T-helper 1 cell (primary cell): ENCODE measurements at places on chromosomes 5 and 9.
A peak's percentile ranks its signal among the peaks of the same experiment; 100 is the strongest.

DNA sequence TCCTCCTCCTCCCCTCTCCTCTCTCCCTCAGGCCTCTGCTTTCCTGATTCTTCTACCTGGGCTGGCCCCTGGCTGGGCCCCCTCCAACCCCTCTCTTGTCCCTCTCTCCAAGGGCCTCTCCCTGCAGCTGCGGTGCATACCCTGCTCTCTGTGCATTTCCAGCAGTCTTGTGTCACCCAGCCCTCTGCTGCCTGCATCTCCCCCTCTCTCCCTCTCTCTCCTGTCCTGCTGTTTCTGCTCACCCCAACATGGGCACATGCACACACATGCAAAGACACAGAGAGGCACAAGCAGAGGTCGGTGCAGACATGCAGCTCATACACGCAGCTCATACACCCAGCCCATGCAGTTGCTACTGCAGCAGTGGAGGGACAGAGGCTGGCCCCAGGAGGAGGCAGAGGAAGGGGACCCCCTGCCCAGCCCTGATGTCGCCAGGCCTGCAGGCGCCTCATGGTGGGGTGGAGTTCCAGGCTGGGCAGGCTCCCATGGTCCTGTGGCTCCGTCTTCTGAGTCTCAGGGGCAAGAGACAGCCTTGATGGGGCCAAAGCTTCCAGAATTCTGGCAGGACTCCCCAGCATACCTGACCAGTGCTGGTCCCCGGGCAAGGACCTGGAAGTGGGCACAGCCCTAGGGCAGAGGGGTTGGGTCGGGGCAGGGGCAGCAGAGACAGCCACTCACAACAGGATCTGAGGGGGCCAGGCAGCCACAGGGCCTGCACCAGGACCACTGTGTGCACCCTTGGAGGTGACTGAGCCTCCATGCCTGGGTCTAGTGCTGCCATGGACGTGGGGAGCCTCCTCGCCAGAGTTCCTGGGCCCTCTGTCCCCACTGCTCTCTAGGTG lies 216.9 kb downstream of the C9orf50 start:
- no peak for DNase-seq

- no peak for DNase-seq
Observed at GRCh38 chr9:38162332-38163211, 93.5 kb upstream of the SHB start.

DNA sequence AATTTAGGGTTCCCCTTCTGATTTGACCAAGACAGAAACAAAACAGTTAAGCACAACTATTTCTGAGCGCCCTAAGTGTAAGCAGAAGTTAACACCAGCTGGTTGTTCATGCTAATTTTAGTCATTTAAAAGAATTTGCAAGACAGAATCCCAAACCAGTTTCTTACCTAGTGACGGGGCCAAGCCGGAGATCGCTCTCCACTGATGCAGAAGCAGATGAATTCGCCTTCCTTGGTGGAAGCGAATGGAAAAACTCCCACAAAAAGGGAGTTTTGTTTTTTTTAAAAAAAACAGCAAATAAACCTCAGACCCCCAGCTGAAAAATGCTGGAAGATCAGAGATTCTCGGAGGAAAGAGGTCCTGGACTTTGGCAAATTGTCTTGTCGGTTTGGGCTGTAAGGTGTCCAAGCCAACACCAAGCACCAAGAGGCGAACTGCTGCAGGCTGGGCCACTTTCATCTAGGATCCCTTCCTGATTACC lies 47.4 kb upstream of the GLDC start:
- DNase-seq = no peak

DNA sequence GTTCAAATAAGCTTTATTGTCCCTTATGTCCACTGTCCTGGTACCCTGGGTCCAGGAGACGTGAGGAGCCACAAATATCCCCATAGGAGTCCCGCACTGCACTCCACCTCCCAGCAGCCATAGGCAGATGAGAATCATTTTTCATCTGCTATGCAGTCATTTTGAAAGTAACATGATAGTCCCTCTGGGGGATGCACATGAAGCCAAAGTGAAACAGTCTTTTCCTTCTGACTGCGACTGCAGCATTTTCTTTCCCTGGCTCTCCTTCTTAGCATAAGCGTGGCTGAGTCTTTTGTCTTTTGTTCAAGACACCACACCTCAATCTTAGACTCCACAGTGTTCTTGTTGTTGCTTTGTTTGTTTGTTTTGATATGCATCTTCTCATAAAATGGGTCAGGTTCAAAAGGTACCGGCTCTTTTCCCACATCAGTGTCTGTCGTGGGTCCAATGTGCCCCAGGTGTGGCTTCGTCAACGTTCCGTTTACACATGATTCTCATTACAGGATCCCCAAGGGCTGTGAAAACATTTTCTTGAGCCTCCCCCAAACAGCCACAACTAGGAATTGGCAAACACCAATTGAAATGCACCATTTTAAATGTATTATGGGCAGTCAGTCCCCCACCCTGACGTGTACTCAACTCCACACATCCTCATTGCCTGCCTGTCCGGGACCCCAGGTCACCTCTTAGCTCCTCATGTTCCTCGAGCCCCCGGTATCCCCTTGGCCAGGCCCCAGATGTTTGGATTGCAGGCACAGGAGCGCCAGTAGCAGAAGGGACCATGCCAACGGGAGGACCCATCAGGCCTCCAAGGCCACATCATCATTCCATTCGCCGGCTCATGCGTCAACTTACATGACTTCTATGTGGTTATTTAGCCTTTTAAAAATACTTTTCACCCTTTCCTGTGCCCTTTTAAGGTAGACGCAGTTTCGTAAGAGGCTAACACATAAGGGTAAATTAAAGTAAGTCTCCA lies 237.8 kb upstream of the DAPK1 start:
- DNase-seq = no peak

- DNase-seq = no peak
Observed at GRCh38 chr5:128116445-128116844, 32.9 kb downstream of the SLC12A2 start.

DNA sequence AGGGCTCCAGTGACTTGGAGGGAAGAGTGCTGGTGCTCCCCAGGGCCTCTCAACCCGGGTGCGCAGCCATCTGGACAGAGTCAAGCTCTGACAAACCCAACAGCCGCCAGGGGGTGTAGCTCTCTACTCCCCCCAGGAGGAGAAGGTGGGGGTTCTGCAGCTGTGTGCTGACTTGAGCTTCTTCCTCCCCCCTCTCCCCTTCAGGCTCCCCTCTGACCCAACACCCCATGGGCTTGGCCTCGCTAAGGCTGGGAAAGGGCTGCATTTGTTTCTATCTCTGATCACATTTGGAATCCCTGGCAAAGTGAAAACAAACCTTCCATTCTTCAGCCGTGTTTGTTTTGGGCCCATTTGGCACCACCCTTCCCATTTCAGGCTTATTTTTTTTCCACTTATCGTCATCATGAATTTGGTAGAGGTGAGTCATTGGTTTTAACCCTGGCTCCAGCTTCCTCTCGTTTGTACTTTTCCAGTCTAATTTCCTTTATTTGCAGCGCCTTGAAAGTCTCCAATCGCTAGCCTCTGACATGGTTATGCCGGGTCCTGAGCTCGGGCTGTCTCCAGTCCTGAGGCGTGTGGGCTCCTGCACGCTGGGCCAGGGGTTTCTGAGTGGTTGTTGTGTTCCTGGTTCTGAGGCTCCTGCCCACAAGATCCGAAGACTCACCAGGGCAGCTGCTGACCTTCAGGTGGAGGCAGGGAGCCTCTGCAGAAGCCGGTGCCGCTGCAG lies 36.1 kb downstream of the DAP start:
- DNase-seq = no peak

GRCh38 chr5:60036192-60036938 lies 142.8 kb upstream of the PDE4D start:
- no peak for DNase-seq

GRCh38 chr9:70028287-70028686 lies 15.4 kb upstream of the MAMDC2 start:
- no peak for DNase-seq

DNA sequence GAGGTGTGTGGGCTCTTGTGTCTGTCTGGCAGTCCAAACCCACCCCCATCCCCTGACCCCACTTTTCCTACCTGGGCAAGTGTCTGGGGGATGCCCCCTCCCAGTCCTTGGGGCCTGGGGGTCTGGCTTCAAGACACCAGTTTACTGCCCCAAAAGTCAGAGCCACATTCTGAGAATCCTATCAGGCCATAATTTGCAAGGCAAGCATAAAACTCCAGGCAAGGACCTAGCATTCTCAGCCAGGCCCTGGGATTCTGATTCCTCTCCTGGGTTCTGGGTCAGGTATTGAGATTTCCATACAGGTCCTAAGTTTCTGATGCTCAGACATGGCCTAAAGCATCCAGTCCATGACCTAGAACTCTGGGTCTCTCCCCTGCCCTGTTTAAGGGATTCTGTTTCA lies 33.3 kb downstream of the CXXC5 start:
- no peak for DNase-seq

GRCh38 chr5:40204144-40204543 lies 475.6 kb upstream of the PTGER4 start:
- no peak for DNase-seq

DNA sequence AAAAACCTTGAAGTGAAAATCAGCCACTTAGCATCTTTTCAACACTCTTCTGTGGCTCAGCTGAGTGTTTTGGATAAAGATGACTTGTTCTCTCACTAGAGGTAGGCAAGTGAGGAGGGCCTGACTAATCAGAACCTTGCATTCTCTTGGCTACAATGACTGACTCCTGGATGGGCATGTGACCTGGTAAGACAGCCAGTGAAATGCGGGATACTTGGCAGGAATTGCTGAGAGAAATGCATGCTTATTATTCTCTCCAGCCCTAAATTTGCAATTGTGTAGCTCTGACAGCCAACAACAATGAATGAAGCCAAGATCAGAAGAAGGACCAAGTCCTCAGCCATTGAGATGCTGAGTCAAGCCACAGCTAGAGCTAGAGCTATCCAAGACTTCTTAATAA lies 490.5 kb upstream of the ZNF608 start:
- DNase-seq = no peak

DNA sequence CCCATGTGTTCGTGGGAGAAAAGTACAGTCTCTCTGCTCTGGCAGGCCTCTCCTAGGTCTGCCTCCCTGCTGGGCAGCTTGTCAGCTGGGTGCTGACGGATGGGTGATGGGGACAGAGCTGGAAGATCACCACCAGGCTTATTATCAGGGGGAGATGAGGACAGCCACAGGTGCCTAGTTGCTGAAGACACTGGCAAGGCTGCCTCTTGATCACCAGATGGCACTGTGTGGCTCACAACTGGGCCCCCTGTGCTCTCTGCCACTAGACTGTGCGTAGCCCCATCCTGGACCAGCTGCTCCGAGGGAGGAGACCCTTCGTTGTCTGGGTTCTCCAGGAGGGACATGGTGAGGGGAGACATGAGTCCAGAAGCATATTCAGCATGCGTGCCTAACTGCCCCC lies 73.0 kb downstream of the KIF24 start:
- no peak for DNase-seq

- no peak for DNase-seq
Observed at GRCh38 chr5:39713250-39713916, 288.6 kb upstream of the DAB2 start.

DNA sequence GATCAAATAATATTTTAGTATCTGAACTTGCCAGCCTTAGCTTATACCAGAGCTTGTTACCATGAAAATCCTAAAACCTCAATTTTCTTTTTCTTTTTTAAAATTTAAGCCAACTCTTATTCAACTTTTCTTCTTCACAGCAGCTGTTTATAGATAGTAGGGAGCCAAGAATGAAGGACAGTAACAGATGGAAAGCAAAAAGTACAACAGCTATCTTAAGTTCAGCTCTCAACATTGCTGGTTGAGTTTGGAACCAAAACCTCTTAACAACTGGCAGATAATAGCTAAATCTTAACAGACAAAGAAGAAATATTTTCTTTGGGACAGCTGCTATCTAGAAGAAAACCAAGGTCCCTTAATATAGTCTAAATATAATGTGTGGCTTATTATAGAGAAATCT lies 74.7 kb downstream of the PJA2 start:
- no peak for DNase-seq

GRCh38 chr9:91805031-91805430 lies 145.0 kb downstream of the ROR2 start:
- no peak for DNase-seq

DNA sequence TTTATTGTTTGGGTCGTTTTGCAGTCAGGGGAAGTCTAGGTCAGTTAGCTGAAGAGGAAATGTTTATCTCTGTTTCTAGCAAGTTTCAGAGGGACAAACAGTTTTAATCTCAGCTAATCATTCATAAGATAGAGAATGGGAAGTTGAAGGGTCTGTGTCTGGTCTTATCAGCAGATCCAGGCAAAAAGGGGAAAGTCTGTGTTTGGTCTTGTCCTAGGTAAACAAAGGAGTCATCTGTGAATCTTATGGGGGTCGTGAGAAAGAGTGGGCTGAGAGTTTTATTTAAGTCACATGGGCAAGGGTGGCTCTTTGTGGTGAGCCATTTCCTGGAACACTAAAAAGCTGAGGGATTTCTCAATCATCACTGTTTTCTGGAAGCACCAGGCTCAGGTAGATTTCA lies 5.6 kb upstream of the SNCAIP start:
- DNase-seq = no peak

DNA sequence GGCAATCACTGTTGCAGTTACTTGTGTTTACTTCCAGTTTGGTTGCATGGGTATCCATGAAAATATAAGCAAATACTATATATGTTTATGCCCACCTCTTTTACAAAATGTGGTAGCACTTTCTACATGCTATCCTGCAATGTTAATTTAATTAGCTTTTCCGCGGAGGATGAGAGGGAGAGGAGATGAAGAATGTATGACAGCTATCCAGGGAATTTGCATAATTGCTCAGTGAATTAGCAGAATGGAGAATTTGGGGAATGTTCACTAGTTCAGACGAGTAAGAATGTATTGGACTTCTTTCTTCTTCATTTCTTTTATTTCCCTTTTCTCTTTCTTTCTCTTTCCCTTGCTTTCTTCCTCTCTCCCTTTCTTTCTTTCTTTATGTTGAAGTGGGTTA lies 140.7 kb upstream of the SLC28A3 start:
- DNase-seq = no peak

DNA sequence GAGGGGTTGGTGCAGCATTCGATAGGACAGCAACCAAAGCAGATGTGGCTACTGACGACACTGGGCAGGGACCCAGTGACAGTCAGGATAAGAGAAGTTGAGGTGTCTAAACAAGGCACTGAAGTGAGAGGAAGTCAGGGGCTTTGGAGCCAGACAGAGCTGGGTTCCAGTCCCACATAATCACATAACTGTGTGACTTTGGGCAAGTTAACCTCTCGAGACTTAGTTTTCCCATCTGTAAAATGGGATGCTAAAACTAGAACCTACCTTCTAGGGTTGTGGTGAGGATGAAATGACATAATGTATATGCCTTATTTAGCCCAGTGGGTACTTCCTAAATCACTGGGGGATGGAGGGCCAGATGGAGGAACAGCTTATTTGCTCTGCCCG lies 3.1 kb downstream of the ANGPTL2 start:
- no peak for DNase-seq

GRCh38 chr5:176816043-176816745 lies 5.8 kb downstream of the UNC5A start:
- DNase-seq = no peak

- peak; percentile 23 for DNase-seq
Observed at GRCh38 chr5:997001-997474, 11.6 kb upstream of the NKD2 start.
